NCI-H226 (cell line): ENCODE measurements at places on chromosomes 1 and 21.
A peak's percentile ranks its signal among the peaks of the same experiment; 100 is the strongest.

- DNase-seq: no peak
These were observed 2.8 kb upstream of the ADAM30 start for GRCh38 chr1:119898981-119899720.

GRCh38 chr1:46517010-46517600, 27.5 kb downstream of the DMBX1 start:
- peak; percentile 6 for DNase-seq

GRCh38 chr1:21325231-21325718, 35.0 kb upstream of the ECE1 start:
- no peak for DNase-seq

DNA sequence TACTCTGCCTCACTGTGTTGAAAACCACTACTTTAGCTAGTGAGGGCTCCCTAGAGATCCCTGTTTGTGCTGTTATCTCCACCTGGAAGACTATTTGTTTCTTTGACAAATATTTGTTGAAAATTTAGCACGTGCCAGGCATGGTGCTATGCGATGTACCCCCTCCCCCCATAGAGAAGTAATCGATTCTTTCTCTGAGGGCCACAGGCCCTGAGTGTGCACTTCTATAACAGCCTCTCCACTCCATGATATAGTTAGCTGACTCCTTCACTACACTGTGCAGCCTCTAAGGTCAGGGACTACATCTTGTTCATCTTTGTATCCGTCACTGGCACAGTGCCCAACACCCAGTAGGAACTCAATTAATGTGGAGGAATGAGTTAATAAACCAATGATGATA, 17.3 kb upstream of the RBM15 start:
- DNase-seq: no peak

GRCh38 chr1:53430261-53430660, 28.9 kb upstream of the DMRTB1 start:
- DNase-seq: no peak

DNA sequence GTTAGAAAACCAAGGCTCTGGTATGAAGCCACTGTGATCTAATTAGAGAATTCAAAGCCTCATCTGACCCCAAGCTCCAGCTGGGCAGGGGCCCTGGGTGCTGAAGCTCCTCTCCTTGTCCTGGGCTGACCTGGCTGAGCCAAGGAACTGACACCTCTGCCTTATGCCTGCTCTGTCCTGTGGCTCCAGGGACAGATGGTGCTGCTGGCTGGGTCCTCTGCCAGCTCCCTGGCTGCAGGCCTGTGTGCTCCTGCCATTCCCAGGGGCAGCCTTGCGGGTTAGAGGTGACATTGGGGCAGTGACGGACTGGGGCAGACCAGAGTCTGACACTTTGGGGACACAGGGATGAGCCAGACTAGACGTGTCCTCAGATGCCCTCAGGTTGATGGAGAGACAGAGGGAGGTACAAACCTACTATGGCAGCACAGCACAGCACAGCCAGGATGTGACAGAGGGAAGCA, 11.8 kb downstream of the ACOT11 start:
- DNase-seq: no peak

- DNase-seq: no peak
These were observed 103.2 kb upstream of the RUNX3 start for GRCh38 chr1:25033030-25033827.

- no peak for DNase-seq
These were observed 7.7 kb downstream of the LPGAT1 start for GRCh38 chr1:211822677-211823407.

DNA sequence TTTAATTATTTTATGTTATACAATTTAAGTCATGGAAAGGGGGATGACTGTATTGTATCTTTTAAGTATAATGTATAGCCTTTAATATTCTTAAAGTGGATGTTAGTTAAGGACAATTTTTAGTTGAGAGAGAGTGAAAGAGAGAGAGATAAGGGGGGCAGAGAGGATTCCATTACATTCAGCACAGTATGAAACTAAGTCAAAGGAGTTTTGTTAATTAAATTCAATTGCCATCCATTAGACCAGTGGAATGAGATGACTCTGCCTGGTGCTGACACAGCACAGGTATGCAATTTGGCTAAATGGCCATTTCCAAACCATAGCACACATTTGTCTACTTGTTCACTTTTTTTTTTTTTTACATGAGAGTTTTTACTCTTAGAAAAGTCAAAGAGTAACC, 27.5 kb downstream of the NFIA start:
- DNase-seq: no peak

DNA sequence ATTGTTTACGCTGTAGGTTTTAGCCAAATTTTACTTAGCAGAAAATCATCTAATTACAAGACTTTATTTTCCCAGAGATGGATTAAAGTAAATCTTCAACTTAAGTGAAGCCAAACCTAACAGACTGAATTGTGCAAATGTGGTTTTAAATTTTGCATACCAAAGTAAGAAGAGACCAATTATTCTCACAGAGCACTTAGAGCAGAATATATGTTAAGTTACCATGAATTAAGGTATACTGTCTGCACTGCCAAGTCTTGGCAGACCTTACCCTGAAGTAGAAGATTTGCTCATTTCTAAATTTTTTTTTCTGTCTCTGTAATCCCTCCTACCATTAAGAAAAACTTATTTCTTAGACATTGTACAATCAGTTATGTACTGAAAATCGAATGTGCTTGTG, 24.1 kb downstream of the MRPS6 start:
- no peak for DNase-seq

GRCh38 chr1:207871117-207871649, 39.7 kb downstream of the CD34 start:
- DNase-seq: no peak

DNA sequence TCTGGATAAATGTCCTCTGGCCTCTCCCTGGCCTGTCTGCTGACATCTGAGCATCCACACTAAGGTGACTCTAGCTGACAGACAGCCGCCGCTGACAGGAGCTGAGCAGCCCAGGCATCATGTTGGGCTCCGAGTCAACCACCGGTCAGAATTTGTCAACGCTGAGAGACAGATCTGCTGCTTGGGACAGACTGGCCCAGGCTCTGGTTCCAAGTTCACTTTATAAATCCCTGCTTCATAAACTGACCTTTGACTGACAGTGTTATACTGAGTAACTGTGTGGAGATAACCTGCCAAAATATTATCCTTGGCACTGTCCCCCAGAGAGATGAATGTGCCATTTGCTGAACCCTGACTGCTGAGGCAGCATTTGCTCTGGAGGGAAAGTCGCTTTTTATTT, 616.7 kb downstream of the NPHP4 start:
- DNase-seq: no peak

- peak; percentile 36 for DNase-seq
These were observed 65.7 kb upstream of the FCGR2A start for GRCh38 chr1:161439280-161440232.

- DNase-seq: no peak
These were observed 38.0 kb upstream of the DNASE2B start for GRCh38 chr1:84360316-84360715.

DNA sequence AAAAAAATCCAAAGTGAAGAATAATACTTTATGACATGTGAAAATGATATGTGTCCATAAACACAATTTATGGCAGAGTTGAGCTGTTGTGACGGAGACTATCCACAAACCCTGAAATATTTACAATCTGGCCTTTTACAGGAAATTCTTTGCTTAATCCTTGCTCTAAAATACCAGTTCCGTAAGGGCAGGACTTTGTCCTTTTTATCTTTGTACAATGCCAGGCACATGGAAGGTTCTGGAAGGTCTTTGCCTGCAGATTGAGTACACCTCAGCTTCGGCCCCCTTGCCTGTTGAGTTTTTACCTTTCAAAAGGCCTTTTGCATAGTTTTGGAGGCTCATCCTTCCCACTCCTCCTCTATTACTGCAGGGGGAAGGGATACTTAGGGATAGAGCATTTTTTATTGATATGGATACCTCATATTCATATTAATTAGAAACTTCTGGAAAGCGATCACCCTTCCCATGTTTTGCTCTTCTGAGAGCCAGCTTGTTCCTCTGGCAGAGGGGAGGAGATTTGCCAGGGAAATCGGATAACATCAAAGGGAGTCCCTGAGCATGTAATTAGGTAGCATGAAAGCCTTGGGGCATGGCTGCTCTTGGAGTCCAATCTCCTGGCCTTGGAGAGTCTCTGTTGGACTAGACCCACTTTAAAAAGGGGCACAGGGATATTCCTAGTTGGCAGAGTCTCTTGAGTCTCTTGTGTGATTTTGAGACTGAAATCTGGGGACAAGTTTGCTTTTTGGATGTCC, 217.1 kb downstream of the KCNJ6 start:
- no peak for DNase-seq

- no peak for DNase-seq
These were observed 5.7 kb downstream of the ATP6V1G3 start for GRCh38 chr1:198534548-198535418.

DNA sequence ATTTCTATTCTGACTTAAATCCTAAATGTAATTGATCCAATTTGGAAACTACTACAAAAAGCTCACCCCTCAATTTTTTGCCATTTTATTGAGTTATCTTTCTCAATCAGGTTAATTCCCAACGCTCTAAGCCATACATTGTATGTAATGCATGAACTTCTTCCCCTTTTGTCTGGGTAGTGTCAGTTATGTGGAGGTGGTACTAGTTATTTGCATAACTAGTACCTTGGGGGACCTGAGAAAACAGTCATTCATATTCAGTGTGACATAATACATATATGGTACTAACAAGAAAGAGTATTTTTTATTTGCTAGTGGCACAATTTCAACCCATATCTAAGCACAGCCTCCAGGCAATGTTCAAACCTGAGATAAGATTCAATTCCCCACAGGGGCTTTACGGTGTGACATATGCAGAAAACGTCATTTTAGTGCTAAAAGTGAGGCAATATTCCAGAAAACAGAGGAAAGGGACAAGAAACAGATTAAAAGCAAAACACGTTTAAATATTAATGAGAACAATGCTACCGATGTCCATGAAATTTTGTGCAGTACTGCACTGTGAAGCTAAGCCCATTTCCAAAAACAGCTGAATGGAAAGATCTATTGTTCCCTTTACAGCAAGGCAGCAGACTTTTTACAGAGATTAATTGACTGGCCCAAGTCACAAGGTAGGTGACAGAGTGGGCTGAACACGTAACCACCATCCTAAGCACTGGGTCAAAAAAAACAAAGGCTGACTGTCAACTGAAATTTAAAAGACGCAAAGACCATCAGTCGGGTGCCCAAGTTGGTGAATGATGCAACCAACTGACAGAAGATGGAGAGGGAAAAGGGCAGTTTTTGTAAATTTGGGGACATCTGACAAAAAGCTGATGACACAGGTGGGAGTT, 1.4 kb downstream of the HLCS start:
- DNase-seq: no peak

DNA sequence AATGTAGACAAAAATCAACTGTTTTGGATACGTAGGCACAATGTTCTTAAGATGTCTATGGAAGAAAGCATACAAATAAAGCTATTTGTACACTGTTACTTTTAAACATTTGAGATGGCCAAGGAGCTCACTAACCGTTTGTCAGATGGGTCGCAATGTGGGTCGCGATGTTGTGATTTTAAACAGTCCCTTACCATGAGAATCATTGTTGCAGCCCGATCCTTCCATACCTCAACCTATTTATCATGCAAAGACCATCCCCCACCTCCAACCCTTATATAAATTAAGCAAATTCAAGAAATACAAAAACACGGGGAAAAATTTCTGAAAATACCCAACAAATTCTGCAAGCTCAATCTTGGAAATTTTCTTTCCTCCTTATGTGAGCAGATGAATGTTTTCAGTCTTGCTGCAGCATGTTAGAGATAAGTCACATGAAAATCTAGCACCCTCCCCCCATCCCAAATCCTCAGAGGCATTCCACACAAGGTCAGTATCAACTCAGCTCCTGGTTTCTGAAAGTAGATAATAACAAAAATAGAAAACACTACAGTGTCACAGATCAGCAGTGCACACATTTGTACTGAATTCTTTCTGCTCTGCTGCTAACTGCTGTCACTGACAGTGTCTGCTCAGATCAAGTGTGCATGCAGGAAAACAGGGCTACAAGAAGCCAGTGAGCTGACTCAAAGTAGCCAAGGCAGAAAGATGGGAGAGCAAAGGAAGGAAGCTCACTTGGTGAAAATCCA, 92.9 kb upstream of the TTC39A start:
- DNase-seq: no peak

- no peak for DNase-seq
These were observed 18.0 kb downstream of the ALDH4A1 start for GRCh38 chr1:18884419-18884717.

DNA sequence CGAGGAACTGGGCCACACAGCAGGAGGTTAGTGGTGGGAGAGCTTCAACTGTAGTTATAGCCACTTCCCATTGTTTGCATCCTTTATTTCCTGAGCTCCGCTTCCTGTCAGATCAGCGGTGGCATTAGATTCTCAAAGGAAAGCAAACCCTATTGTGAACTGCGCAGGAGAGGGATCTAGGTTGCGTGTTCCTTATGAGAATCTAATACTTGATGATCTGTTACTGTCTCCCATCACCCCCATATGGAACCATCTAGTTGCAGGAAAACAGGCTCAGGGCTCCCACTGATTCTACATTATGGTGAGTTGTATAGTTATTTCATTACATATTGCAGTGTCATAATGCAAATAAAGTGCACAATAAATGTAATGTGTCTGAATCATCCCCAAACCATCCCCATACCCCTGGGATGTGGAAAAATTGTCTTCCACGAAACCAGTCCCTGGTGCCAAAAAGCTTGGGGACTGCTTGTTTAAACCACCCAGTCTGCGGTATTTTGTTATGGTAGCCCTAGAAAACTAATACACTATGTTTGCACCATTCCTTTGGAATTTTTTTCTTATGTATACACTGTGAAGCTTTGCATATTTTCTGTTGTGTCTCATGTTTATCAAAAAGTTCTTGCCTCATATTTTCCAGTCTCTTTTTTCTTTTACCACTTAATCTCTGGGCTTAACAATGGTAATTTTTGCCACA, 136.6 kb upstream of the IVNS1ABP start:
- DNase-seq: peak; percentile 20

GRCh38 chr1:72050551-72050950, 231.8 kb downstream of the NEGR1 start:
- DNase-seq: no peak

- DNase-seq: no peak
These were observed 47.0 kb downstream of the SERINC2 start for GRCh38 chr1:31460027-31460426.

GRCh38 chr1:184433956-184434502, 47.2 kb downstream of the C1orf21 start:
- no peak for DNase-seq

DNA sequence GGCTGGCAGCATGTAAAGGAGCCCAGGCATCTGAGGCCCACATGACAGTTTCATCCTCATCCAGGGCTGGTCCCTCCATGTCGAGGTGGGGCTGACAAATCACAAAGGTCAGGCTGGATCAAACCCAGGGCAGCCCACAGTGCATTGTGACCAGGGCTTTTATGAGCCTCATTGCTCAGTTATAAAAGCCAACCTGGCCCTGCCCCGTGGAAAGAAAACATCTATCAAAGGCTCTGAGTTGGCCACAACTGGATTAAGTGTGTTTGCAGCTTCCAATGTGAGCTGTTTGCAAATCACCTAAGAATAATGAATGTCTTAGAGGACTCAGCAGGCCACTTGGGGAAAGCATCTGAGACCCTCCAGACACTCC, 45.4 kb downstream of the GRHL3 start:
- DNase-seq: no peak

- DNase-seq: no peak
These were observed 15.8 kb downstream of the DISP3 start for GRCh38 chr1:11494771-11495170.
